Suppressor macrophage treated with lipopolysaccharide for 1 hour (primary cell): ENCODE measurements at places on chromosomes 1 and 21.

DNA sequence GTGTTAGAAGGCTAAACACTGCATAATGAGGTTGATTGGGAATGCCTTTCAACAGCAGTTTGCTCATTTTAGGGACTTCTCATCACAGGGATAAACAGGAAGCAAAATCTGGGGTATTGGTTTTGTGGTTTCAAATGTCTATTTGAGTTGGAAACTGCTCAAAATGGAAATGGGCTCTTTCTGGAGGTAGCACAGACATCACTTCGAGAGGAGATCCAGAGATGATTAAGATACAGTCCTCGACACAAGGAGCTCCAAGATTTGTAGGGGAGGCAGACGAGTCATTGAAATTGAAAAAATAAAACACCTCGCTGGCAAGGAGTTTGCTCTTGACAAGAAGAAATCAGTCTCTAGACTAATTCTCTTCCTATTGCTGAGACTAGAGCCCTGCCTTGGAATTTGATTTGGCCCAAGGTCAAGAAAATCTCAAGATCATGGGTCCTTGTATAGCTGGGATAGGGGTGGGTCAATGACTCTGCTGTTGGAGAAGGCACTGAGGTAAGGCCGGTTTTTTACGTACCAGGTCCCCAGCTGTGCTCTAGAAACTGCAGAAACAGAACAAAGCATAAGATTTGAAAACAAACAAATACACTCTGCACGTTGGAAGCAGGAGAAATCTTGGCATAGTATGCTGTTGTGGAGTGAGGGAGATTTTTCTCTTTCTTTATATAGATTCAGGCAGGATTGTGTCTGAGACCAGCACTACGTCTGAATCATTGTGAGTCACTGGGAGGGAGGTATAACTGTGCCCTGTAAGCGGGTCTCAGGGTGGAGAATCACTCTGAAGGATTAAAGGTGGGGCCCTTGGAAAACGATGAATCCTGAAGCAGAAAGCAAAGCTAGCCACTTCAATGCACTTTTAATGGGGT lies 17.7 kb upstream of the KLHDC8A start:
- DNase-seq, result no peak

DNA sequence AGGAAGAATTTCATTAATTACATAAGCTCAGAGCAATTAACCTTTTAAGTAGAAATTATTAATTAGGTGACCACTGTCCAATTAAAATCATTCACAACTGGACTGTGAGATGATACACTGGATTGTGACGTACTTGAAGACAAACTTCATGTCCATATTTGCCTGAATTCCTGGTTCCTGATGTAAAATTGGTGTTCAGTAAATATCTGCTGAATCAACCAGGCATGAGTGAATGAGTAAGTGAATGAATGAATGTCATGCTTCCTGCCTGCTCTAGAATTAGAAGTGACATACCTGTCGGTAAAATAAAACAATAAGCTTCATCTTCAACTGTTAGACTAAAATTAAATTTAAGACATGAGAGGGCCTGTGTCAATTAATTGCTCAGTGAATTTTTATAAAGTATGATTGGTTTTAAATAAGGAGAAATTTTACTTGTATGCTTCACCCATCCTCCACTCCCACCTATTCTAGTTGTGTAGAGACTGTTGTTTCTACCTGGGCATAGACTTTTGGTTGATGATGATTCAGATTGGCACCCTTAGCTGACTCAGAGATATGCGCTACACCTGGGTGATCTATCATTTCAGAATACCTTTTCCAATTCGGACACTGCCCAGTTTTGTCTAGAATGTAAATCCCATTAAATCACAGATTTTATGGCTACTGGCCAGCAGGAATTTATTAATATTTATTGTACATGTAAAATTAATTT lies 56.9 kb upstream of the PTGS2 start:
- DNase-seq, result no peak

- peak; percentile 54 for DNase-seq
These were observed 2.6 kb downstream of the S100A16 start for GRCh38 chr1:153610334-153610733.

- no peak for DNase-seq
These were observed 190.4 kb upstream of the KCTD3 start for GRCh38 chr1:215376544-215377264.

DNA sequence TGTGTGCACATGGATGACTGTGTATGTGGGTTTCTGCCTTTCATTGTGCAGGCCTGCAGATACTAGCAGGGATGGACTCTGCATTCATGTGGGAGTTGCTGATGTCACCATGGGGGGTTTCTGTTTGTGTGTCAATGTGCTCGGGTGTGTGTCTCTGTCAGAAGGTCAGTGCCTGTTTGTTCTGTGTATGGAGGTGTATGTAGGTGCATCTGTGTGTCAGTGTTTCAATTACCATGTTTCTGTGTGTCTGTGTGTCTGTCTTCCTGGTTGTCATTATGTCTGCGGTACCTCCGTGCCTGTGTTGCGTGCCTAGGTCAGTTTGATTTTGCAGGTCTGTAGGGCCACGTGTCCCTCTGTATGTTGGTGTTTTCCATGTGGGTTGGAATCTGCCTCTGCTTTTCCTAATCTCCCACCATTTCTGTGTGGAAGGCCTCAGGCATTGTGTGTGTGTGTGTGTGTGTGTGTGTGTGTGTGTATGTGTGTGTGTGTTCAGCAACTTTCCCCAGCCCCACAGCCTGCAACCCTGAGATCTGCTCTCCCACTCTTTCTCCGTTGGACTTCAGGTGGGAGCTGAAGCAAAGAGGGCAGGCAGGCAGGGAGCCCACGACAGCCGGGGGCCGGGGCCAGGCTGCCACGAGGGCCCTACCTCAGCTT lies 36.7 kb upstream of the WASF2 start:
- DNase-seq, result peak; percentile 86

- DNase-seq, result no peak
These were observed 337.1 kb downstream of the HHIPL2 start for GRCh38 chr1:222210776-222211175.

- peak; percentile 72 for DNase-seq
These were observed 37.0 kb downstream of the CAPN8 start for GRCh38 chr1:223628233-223629125.

DNA sequence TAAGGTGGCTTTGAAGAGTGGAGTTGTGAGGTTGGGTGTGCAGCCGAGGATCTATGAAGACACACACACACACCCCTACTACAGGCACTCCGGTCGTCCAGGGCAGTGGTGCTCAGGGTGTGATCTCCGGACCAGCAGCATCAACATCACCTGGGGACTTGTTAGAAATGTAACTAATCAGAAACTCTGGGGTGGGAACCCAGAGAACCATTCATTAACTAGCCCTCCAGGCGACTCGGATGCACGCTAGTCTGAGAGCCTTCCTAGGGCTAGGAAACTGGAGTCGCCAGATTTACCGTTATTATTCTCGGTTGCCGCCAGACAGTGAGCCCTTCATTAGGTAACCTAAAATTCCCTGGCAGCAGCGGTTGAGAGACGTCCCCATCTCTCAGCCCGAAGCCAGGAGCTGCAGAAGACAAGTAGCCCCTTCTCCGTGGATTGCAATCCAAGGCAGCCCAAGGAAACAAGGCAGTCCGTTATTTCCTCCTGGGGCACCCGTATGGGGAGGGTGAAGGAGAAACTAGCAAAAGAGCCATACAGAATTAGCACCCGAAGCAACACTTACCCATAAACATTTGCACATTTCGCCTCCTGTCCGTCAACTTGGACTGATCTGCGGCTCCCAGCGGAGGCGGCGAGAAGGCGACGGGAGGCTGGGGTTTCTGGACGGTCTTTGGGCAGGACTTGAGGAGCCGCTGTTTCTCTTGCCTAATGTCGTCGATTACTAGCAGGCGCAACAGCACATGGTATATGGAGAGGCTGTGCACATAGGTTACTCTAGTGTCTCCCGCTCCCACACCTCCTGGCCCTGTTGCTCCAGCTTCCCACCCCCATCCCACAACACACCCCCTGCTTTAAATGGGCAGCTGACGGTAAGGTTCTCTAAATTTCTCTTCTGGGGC lies 2.9 kb upstream of the CCN1 start:
- DNase-seq, result peak; percentile 38

- DNase-seq, result peak; percentile 57
These were observed 2.4 kb upstream of the BRWD1 start for GRCh38 chr21:39315603-39316445.

- no peak for DNase-seq
These were observed 281.1 kb upstream of the CXADR start for GRCh38 chr21:17231771-17232170.

DNA sequence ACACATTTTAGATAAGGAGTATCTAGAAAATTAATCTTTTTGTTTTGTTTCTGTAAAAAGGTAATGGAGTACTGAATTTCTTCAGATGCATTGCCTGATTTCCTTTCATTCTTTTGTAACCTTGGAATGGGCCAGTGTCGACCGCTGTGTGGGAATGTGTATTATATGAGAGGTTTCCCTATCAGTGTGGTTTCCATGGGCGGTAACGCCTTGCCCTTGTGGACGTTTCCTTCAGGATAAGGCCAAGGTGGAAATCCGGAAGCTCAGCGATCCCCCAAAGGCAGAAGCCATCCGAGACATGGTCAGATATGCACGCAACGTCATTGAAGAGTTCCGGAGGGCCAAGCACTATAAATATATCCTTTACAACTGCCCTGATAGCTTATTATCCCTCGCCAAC lies 49.8 kb downstream of the SMYD2 start:
- no peak for DNase-seq

GRCh38 chr1:28736450-28737306 lies at the start of gene YTHDF2:
YTHDF2 (plus strand) TSS chr1:28736940; CDS start chr1:28737121, 181 bp downstream.
- DNase-seq, result peak; percentile 99

DNA sequence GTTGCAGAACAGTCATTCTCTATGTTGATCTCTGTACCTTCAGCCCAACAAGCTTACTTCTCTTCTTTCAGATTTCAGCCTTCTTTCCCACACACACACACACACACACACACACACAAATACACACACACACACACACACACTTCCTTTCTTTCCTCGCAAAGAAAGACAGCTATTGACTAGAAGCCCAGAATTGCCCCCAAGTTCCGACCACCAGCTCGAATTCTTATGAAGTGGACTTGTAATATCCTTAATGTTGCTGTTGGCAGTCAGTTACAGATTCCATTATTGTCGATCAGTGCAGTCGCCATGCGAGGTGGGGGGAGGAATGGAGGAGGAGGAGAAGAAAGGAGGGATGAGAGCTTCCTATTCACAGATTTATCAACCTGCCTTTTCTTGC lies 125.5 kb downstream of the CLEC20A start:
- no peak for DNase-seq

- no peak for DNase-seq
These were observed 397.6 kb downstream of the PLA2G4A start for GRCh38 chr1:187226396-187226795.

DNA sequence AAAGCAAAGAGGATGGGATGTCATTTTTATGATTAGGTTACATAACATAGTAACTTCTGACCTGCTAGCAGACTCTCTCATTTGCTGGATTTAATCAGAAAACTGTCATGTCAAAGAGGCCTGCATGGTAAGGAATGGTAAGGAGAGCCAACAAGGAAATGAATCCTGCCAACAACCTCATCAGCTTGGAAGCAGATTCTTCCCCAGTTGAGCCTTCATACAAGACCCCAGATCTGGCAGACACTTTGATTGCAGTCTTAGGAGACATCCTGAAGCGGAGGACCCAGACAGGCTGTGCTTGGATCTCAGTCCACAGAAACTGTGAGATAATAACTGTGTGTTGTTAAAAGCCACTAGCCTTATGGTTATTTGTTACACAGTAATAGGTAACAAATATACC lies 27.6 kb upstream of the MARK1 start:
- no peak for DNase-seq

DNA sequence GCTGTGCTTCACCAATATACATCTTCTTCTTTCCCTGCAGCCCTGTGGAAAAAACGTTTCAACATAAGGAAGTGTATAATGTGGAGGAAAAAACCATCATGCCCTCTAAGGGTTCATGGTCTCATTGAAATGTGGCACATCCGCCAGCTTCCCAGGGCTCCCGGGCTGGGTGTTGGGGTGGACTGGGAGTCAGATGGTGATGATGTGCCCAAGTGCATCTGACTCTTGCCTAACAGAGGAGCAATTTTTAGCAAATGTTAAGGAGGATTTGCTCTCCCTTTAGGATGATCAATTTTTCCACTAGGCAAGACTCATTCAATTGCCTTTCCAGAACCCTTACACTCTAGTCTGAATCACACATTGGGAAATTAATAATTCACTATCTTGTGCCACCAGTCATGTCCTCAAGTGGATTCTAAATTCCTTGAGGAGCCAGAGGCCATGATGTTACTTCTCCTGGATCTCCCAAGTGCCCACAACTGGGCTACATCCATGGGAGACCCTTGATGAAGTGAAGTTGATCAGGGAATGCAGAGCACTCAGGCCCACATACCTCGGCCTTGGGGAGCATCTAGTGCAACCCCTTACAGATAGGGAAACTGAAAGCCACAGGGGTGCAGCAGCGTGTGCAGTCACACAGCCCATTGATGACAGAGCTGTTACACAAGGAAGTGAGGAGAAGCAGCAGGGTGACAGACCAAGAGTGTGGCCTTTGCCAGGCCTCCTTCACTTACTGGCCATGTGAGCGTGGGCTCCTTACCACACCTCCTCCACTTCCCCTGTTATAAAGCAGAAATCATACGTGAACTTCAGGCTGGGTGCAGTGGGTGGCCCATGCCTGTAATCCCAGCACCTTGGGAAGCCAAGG lies 100.0 kb upstream of the SLC44A3 start:
- peak; percentile 93 for DNase-seq

GRCh38 chr1:214451596-214451995 lies 99.8 kb downstream of the PTPN14 start:
- DNase-seq, result no peak

GRCh38 chr21:25307489-25307888 lies 299.8 kb downstream of the MRPL39 start:
- no peak for DNase-seq

- peak; percentile 54 for DNase-seq
These were observed 524 bp upstream of the TMCO4 start for GRCh38 chr1:19800076-19800804.

DNA sequence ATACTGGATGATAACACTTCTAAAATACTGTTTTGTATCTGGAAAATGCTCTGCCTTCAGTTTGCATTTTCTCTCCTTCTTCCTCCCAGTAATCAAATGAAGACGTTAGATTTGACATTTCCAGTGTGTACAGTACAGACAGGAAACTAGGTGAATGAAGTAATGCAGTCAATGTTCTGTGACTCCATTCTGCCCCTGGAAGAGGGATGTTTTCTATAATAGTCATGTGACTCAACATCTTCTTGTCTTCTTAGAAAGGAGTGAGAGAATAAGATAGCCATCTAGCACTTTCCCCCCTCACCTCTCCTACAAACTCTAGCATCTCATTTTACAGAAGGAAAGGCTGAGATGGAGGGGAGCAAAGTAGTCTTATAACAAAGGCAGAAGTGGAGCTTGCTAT lies 77.6 kb downstream of the DDR2 start:
- no peak for DNase-seq

DNA sequence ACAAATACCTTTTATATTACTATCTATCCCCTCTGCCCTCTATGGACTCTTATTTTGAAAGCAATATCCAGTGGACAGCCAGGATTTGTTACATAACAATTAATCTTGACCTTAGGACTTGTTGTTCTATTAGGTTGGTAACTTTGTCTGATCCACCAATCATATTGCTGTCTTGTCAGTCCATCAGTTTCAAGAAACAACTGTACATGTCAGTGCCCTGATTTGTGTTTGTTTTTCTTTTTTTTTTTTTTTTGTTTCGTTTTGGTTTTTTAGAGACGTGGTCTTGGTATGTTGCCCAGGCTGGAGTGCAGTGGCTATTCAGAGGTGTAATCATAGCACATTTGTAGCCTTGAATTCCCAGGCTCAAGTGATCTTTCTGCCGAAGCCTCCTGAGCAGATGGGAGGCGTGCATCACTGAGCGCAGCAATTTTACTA lies 1.5 kb upstream of the SCP2 start:
- DNase-seq, result no peak
